ENCODE measurements at places on chromosomes 11 and 22. TPM values are rescaled to one million over a fixed set of nuclear protein-coding genes. Genes with fewer than 3 reads are reported as not detected.

DNA sequence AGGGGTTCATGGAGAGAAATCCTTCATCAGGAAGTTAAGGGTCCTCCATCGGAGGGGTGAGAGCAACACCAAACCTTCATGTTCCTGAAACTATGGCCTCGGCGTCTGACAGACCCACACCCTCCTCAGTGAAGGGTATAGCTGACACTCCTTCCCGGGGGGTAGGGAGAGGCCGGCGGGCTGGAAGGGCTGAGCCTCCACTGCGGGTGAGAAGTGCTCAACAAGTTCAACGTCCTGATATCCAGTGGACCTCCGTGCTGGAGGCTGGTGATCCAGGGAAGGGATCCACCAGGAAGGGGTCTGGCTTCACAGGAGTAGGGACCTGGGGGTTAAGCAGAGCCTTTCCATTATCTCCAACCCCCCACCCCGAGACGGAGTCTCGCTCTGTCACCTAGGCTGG, 12.3 kb downstream of the CARS1 start:
- DNase-seq, result no peak

DNA sequence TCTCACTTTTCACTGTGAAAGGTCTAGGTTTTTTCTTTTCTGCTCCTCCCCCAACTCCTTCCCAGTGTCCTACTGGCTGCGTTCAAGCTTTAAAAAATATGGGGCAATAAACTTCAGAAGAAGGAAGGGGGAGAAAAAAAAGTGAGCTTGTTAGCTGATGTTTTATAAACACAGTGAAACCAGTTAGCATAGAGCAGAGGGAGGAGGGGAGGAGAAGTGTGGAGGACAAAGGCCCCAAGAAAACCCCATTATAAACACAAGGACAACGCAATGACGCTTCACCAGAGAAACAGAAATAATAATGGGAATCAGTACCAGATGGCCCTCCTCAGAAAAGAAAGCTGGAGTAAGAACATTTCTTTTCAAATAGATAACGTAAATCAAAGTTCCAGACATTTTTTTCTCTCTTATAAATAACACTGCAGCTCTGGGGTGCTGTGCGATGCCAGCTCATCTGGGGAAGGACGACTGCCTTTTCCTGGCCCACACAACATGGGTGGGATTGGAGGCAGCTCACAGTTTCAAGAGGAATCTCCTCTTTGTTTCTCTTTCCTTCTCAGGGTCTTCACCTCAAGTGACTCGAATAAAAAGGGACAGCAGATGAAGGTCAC, 235.4 kb upstream of the NARS2 start:
- no peak for DNase-seq

- no peak for DNase-seq
These were observed 54.1 kb upstream of the B3GAT1 start for GRCh38 chr11:134466156-134466555.

DNA sequence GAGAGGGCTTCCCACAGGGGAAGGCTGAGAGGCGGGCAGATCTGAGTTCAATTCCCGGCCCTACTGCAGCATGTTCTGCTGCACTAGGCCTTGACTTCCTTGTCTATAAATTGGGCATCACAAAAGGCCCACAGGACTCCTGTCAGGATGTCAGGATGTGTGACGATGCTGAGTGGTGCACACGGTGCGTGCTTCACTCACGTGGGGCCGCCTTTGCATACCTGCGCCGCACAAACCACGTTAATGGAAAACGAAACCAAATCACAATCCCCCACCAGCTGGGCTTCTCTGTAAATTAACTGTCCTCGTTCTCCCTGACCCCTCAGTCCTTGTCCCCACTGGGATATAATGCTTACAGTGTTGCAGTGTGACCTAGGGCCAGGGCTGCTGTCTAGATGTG, 32.3 kb upstream of the TSPAN18 start:
- DNase-seq, result no peak

- DNase-seq, result no peak
These were observed 1.2 kb downstream of the NDUFC2 start for GRCh38 chr11:78078218-78079167.

DNA sequence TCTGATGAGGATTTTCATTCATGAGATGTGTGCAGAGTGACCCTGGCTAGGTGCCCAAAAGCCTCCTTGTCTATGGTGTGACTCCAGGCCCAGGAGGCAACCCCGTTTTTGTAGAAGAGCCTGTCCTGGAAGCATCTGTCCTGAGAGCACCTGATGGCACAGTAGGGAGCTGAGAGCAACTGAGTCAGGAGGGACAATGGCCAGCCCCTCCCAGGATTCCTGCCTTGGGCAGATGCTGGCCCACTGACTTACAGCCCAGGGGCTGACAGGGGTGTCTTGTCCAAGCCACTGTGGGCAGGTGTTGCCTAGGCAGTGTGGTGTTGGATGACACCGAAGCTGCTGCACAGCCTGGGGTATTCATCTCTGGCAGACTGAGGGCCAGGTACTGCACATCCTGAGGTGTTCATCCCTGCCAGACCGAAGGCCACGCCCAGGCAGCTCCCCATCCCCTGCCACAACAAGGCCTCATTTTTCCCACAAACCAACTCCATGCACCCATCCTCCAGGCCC, 3.2 kb upstream of the RFPL2 start:
- DNase-seq, result no peak

GRCh38 chr11:6598555-6598954, 4.9 kb downstream of the RRP8 start:
- DNase-seq, result no peak

DNA sequence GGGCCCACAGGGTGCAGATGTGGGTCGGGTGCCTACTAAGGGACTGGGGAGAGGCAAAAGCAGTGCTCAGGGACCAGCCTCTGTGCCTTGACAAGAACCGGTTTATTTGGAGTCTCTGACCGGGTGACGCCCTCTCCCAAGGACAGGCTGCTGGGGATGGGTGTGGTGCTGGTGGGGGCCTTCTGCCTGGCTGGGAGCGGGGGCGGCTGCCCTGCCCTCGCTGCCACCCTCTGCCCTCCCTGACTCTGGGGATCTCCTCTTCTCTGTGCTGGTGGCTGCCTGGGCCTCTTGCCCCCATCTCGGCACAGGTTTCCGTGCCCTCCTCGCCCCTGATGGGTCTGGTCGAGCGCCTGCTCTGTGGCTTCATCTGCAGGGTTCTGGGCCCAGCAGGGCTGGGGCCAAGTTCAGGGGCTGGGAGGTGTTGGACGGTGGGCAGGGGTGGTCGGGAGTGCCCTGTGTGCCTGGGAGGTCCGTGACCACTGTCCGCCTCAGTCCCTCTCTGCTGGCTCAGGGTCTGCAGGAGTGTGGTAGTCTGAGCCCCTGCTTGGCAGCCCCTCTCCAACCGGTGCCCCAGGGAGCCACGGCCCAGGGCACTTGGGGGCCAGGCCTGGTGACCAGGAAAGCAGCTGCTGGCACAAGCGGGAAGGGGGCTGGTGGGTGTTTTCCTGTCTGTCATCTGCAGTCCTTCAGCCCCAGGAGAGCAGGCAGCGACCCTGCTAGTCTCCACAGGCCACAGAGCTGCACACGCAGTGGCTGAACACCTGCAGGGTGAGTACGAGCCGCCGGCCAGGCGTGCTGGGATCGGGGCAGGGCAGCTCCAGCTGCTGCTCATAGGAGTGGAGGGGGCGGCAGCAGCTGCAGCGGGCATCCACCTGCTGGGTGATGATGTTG, 23.5 kb downstream of the MUC6 start:
- no peak for DNase-seq

GRCh38 chr22:39148727-39149535, 3.5 kb downstream of the CBX7 start:
- DNase-seq, result no peak

DNA sequence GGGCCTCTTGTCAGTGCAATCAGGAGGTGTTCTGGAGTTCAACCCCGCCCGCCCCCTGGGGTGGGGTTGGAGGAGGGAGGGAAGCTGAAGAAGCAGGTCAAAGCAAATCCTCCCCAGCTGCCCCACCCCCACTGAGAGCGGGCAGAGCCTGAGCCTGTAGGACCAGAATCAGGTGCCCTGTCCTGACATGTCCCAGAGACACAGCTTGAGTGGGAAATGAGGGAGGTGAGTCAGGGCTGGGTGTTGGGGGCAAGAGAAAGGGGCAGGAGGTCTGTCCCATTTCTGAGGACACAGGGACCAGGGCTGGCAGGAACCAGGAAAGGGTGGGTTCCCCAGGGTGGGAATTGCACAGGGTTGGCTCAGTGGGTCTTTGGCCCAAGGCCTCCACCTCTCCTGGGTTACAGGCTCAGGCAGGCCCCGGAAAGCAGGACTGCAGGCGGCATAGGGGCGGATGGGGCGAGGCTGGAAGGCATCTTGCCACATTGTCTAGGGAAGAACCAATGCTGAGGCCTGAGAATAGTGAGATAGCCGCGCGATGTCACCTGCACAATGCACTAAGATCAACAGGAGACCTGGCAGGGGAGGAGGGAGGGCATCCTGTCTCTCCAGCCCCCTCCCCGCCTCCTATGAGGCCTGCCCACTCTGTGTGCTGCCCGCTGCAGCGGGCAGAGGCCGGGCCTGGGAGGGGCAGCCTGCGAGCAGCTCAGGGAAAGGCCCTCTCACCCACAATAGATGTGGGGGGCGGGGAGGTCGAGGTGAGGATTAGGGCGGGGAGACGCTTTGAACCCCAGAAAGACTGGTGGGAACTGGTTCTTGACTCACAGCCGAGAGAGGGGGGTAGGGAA, 32.4 kb downstream of the NECTIN1 start:
- no peak for DNase-seq

DNA sequence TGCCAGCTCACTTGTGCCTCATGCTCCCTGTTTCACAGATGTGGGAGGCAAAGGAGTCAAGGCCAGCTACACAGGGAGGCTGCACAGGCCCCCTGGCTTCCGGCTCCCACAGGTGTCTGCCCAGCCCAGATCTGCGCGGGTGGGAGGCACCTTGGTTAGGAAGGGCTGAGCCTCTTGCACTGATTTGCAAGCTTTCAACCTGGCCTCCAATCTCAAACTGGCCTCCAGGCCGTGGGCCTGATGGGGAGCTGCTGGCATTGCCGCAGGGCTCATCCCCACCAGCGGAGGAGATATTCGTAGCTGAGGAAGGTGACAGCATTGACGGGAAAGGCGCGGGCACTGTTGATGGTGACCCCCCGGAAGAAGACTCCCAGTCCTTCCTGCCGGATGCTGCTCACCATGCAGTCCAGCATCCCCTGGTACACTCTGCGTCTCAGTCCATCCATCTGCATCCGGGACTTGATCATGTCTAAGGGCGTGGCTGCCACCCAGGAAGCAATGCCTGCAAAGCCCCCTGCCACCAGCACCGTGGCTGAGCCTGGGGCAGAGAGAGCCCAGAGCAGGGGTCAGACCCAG, 6.2 kb downstream of the SLC25A45 start:
- no peak for DNase-seq

DNA sequence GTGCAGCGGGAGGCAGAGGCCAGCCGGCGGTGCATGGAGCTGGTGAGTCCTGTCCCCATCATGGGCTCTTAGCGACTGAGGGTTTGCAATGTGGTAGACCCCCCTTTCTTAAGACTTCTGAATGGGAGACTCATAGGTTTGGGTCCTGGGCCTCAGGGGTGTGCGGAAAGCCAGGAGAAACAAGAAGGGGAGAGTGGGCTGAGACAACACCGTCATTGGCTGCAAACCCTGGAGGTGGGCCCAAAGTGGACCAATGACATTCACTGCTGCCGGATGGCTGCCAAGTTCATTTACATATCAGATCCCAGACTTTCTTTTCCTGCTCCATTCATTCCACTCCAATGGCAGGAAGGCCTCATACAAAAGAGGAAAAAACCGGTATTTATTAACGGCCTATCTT, 213.3 kb downstream of the MYO18B start:
- no peak for DNase-seq

ARHGAP20 gene
- 0.59 TPM for total RNA-seq

MMP3 gene
- total RNA-seq, result not detected

PIWIL4 gene
- total RNA-seq, result 10.4 TPM
